PC-3 (cell line): ENCODE measurements at places on chromosomes 13 and 19.
A peak's percentile ranks its signal among the peaks of the same experiment; 100 is the strongest.

- no peak for DNase-seq
Measured at GRCh38 chr13:112779856-112780604, 90.2 kb downstream of the ATP11A start.

DNA sequence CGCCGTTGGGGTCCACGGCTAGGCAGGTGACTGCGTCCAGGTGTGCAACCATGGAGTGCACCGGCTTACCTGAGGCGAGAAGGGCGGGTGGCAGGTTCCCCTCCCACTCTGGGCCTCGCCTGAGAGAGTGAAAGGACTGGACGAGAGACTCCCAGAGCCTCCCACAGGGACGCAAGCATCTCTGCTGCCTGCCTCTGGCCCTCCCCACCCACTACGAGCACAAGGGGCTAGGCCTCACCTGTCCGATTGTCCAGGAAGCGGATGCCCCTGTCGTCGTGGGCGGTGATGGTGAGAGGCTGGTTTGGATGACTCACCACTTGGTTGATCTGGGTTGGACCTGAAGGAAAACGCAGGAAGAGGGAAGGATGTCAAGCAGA, 5.1 kb upstream of the PRKD2 start:
- no peak for DNase-seq

DNA sequence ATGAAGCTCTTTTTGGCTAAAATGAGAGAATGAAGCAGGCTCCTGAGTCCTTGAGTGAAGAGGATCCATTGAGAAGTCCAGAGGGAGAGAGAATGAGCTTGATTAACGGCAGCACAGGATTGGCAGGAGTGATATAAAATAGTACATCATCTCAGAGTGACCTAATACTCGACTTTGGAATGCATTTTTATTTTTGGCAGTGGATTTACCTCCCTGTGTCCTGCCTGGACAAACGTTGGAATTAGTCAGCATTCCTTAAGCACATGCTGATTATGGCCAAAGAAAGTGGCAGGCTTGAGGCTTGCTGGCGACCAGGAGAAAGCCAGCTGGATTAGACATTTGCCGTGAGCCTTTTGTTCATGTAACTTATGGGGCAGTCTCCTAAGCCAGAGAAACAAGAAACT, 22.9 kb downstream of the LRCH1 start:
- peak; percentile 53 for DNase-seq

DNA sequence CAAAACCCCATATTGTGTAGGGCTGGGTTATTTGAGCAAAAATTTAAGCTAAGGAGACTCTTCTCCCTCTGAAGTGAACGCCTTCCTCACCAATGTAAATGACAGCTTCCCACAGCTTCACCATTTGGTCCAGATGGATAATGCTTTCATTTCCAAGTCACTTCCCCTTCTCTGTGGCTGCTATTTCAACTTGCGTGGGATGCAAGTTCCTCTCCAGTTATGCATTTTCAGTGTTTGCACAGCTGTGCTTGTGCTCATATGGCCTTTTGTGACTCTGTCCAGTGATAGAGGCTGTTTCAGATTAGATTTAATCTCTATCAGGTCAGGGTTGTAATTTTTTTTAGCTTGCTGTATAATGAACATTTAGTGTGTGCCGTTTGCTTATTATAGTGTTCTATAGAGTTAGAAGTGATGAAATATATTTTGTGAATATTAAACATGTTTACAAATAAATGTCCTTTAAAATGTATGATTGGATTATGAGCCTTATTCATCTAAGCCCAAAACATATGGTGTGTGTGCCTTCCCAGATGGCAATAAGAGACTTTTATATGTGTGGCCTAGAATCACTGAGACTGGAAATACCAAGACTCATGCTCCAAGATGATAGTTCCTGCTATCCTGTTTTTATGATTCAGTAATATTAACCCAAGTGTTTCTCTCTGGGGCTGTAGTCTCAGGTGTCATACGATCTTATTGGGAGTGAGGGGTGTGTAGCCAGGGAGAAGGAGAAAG, 86.6 kb downstream of the TNFRSF19 start:
- no peak for DNase-seq

GRCh38 chr13:108895220-108895704, 265.9 kb downstream of the MYO16 start:
- peak; percentile 88 for DNase-seq
